ENCODE measurements at places on chromosomes 11 and 22. TPM values are rescaled to one million over a fixed set of nuclear protein-coding genes. Genes with fewer than 3 reads are reported as not detected.

The MPEG1 gene
- 19.5 TPM for total RNA-seq

DNA sequence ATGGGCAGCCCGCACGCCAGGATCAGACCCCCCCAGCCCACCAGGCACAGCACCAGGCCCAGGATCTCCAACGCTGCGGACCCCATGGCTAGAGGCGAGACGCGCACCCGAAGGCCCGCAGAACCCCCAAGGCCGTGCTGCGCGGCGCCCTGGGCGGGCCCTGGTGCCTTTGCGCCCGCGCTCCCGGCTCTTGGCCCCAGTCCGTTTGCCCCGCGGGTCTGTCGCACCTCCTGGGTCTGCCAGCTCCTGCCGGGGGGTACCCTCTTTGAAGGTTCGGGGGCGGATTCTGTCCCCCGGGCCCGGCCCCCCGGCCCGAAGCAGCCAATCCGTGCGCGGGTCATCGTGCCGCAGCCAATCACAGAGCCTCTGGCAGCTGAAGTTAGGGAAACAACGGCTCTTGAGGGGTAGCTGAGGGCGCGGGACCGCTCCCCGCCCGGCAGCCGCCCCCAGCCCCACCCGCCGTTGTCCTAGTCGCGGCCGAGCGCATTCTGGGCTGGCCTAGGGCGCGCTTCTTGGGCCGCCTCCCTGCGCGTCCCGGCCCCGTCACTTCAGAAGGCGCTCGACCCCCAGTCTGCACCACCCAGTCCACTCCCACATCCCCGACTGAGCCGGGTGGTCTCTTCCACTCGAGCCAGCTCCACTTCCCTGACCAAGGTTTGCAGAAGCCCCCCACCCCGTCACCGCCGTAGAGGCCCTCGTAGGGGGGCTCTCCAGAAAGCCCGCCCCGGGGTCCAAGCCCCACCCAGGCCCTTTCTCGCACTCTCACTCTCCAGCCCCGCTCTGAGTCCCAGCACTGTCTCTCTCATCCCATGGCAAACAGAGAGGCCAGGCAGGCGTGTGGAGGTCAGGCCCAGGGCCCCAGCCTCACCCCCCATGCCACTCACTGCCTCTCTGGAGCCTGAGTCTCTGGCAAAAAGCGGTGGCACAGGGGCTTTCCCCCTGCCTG is at the start of gene CLDN5:
Gene CLDN5 (minus strand): TSS at position 241 of the 946 bp plus-strand sequence. CDS start 155 bp downstream, at position 86.
- no peak for DNase-seq

DNA sequence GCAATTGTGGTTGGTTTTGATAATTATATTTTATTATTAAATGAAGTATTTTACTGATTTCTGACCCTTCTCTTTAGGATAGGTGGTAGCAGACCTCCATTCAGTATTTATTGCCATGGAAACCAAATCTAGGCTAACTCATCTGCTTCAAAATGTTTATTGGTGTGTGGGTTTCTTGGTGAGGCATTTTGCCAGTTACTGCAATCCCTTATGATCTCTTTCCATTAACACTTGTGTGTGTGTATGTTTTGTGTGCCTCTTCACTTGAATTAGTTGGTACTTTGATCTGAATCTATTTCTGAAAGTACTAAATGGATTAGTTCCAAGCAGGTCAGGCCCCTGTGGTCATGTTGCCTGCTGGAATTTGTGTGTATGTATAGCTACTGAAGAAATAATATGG is 184.4 kb upstream of the C11orf87 start:
- DNase-seq, result no peak

GRCh38 chr11:34576331-34576730 is 44.6 kb upstream of the EHF start:
- no peak for DNase-seq

GRCh38 chr22:31537019-31537535 is 40.7 kb downstream of the SFI1 start:
- no peak for DNase-seq

GRCh38 chr11:10660323-10660722 is 33.2 kb downstream of the IRAG1 start:
- no peak for DNase-seq

The CCDC116 gene
- 1.9 TPM for total RNA-seq

GRCh38 chr11:130416530-130416882 is 11.9 kb downstream of the ADAMTS8 start:
- DNase-seq, result no peak

The OR52A1 gene
- not detected for total RNA-seq

DNA sequence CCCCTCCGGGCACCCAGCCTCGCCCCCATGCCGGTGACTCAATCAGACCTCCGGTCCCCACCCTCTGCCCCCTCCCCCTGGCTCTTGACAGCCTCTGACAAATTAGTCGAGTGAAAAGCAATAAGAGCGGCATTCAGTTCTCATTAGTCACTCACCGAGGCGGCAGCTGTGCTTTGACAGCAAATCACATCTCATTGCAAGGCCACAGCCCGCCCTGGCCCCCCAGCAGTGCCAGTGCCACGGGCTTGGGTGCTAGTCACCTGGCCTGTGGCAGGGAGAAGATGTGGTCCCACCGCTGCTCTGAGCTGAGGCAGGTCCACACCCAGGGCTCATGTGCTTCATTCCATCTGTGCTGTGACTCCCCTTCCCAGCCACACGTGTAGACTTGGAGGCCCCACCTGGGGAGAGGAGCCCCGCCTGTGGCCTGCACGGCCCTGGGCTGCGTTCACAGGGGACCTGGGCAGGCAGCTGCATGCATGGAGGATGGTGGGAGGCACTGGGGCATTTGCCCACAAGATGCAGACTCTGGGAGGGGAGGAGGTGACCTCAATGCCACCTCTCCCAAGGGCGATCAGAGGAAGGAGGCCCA is 7.4 kb upstream of the TH start:
- no peak for DNase-seq

- no peak for DNase-seq
Measured at GRCh38 chr11:103370076-103370475, 260.9 kb downstream of the DYNC2H1 start.

The NPAS4 gene
- not detected for total RNA-seq

- no peak for DNase-seq
Measured at GRCh38 chr11:123760894-123761293, 6.6 kb upstream of the OR6X1 start.

The OR8U1 gene
- total RNA-seq, result not detected

The OR5A1 gene
- not detected for total RNA-seq

The CNGA4 gene
- not detected for total RNA-seq

DNA sequence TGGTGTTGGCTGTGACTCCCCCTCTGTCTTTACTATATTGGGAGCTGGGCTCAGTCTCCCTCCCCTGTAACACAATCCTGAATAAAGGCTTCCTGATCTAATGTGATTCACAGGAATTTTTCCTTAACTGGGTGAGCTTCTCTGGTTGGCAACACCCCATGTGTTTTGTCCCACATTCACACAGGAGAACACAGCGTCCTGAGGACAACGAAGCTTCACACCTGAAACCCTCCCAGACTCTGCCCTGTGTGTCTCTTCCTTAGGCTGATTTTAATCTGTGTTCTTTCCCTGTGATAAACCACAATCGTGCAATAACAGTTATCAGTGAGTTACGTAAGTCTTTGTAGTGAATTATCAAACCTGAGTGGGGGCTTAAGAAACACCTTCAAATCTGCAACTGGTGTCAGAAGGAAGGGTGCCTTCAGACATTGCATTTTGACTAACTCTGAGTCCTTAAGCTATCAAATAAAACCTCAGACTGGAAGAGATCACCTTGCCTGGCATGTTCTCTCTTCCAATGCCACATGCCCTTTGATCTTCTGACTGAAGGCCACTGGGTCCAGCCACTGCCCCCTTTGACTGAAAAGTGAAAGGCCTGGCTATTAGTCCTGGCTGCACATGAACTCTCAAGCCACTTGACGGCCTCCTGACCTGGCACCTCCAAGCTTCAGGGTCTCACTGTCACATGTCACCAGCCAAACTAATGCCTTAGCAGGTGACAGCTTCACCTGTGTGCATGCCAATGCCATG is 17.3 kb downstream of the APOL3 start:
- no peak for DNase-seq

- DNase-seq, result no peak
Measured at GRCh38 chr11:66056501-66056900, 4.3 kb downstream of the SF3B2 start.

- DNase-seq, result no peak
Measured at GRCh38 chr11:130498181-130498580, 49.7 kb downstream of the ADAMTS15 start.

The FOLR1 gene
- 7.6 TPM for total RNA-seq

The FGF3 gene
- total RNA-seq, result not detected

DNA sequence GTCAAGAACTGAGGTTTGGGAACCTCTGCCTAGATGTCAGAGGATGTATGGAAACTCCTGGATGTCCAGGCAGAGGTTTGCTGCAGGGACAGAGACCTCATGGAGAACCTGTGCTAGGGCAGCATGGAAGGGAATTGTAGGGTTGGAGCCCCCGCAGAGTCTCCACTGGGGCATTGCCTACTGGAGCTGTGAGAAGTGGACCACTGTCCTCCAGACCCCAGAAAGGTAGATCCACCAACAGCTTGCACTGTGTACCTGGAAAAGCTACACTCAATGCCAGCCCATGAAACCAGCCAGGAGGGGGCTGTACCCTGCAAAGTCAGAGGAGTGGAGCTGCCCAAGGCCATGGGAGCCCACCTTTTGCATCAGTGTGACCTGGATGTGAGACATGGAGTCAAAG is 29.5 kb downstream of the CHST1 start:
- DNase-seq, result no peak

- peak; percentile 34 for DNase-seq
Measured at GRCh38 chr11:59135648-59136461, 6.8 kb upstream of the FAM111A start.

DNA sequence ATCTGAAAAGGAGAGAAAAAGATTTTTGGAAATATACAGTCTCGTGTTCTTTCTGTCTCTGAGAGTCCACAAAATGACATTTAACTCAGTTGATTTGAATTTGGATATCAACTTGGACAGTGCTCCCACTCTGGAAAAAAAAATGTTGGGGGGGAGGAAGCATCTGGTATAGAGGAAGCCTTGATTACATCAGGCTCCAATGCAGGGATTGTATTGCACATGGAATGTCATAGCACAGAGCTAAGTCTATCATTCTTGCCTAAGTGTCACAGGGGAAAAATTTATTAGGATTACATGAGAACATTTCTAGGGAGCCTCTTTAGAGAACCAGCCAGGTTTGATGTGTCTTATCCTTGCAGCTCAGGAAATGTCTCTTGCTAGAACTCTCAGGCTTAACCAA is 23.0 kb downstream of the MS4A6A start:
- DNase-seq, result no peak

The MGAT3 gene
- 0.08 TPM for total RNA-seq

DNA sequence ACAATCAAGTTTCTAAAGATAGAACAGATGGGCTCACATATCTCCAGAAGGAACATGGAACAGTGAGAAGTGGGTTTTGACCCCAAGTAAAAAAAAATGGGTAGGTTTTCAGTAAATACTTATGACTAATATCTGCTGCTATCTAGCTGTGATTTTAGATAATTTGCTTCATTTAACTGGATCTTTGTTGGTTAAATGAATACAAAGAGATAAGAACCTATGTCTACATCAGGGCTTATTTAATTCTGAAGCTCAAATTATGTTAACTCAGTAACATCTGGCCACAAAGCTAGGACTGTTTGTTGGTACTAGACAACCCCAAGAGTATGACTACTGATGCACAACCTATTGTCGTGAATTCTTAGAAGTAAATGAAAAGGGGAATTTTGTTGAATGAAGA is 144.4 kb upstream of the SESN3 start:
- no peak for DNase-seq

The ELP4 gene
- 23.7 TPM for total RNA-seq

- DNase-seq, result no peak
Measured at GRCh38 chr11:45945397-45945999, 23.0 kb downstream of the LARGE2 start.

DNA sequence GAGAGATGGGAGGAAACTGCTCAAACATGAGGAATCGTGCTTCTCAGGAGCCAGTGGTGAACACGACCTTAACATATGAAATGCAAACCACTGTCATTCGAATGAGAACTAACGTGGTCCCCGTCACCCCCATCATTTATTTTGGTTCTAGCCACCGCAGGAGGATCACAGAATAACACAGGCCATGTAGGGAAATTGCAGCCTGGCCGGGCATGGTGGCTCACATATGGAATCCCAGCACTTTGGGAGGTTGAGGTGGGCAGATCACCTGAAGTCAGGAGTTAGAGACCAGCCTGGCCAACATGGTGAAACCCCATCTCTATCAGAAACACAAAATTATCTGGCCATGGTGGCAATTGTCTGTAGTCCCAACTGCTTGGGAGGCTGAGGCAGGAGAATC is 27.1 kb downstream of the KRTAP5-5 start:
- DNase-seq, result no peak

- no peak for DNase-seq
Measured at GRCh38 chr22:43171019-43171491, 15.9 kb downstream of the TTLL12 start.
